Stimulated activated CD8-positive, alpha-beta memory T cell treated with anti-CD3 and anti-CD28 coated beads, Interleukin-2, amount 100 ng/mL, for 1 hour (primary cell): ENCODE measurements at places on chromosomes 1 and 21.

- no peak for DNase-seq
These were observed 648 bp upstream of the TRAPPC3 start for GRCh38 chr1:36149973-36150295.

DNA sequence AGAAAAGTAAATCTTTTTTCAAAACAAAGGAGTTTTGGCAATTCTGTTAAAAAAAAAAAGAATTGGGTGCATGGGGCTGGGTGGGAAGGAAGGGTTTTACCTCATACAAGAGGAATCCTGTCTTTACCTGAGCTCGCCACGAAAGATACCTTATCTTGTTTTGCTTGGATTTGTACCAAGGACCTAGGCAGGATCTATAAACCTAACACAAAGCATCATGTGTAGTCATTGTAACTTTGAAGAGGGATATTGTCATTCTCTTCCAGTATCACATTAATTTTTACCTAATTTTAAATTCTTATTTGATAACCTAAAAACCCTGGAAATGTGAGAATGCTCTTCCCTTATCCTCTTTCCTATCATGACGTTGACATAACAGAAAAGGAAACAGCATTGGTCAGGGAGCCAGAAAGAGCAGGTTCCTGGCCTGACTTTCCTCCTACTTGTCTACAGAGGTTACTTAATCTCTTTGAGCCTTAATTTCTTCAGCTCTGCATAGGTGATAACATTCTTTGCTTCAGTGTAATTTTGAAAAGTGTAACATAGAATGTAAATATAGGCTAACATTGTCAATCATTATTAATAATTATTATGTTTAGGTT is 4.0 kb upstream of the LAMC1 start:
- no peak for DNase-seq

- DNase-seq, result no peak
These were observed 64.0 kb upstream of the BCL10 start for GRCh38 chr1:85340427-85340826.

DNA sequence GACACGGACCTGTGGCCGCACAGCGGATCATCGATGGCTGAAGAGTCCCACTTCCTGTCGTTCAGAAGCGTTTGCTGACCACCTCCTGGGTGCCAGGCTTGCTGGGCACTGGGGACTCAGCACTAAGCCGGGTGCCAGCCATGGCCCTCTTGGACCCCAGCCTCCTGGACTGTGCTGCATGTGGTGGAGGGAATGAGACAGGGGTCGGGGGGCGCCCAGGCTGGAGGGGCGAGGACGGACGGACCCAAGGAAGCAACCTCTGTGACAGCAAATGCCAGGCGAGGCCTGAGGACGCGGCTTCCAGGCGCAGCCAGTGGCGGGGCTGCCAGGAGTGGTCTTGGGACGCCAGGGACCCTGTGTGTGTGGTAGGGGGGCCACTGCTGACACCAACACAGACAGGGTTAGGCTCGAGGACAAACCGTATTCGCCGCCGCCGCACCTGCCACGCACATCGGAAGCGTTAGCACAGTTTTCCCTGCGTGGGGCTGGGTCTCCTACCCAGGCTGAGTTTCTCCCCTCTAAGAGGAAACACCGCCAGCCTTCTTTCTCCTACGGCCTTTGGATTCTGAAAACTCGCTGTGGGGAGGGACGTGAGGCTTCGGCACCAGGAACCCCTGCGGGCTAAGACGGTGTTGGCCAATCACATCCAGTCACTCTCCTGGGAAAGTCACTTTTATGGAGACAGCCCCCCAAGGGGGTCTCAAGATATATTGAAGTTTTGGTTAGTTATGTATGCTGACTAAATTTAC is 3.1 kb upstream of the MXRA8 start:
- no peak for DNase-seq

DNA sequence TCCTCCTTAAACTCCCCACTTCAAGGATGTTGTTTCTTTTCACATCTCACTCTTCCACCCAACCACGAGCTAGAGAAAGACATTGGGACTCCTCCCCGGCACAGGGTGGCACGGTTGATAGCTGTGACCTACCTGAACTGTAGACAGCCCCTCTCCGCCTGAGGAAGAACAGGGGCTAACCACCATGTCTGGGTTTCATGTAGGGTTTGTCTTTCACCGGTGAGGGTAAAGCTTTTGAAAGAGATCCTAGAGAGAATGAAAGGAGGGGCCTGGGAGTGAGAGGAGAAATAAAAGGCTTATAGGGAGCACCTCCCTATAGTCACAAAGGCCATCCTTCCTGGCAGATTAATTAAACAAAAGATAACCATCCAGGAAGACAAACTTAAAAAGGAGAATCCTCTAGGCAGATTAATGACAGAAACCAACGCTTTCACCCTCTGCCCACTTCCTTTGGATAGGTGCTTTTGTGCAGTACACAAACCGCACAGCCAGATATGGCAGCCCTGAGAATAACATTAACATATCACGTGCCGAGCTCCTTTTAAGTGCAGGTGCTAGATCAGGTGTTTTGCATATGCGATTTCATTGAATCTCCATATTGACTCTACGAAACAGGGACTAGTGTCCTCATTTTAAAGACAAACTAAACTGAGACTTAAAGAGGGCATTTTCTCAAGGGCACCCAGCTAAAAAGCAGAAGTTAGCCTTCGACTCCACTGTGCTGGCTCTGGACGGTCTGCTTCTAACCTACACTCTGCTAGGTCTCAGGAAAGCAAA is 178.1 kb upstream of the RUNX1 start:
- DNase-seq, result no peak

- no peak for DNase-seq
These were observed 66.5 kb downstream of the ADGRL2 start for GRCh38 chr1:81867235-81867634.

DNA sequence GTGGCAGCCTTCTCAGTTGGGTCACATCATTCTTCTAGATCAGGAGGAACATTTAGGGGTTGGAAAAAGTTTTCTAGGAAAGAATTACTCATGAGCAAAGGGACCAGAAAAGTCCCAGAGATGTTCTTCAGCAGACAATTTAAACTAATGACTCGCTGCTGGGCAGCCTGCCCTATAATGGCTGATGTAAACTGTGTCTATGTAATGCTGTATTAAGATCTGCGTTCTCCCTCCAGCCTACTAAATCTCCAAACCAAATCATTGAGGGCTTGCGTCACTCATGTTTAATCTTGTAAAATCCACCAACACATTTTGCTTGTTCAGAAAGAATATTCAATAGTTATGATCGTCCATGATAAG is 92.1 kb downstream of the LRRC8C start:
- no peak for DNase-seq

DNA sequence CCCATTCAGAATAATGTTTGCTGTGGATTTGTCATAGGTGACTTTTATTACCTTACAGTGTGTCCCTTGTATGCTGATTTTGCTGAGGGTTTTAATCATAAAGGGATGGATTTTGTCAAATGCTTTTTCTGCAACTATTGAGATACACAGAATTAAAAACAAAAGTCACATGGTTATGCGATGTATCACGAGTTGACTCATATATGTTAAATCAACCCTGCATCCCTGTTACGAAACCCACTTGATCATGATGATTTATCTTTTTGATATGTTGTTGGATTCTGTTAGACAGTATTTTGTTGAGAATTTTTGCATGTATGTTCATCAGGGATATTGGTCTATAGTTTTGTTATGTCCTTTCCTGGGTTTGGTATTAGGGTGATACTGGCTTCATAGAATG is 10.7 kb upstream of the OR2T34 start:
- DNase-seq, result no peak

- DNase-seq, result no peak
These were observed 325.6 kb downstream of the RRAGC start for GRCh38 chr1:38533772-38534472.
